ENCODE measurements at places on chromosomes 3 and 15. TPM values are rescaled to one million over a fixed set of nuclear protein-coding genes. Genes with fewer than 3 reads are reported as not detected.

GRCh38 chr3:102736288-102736974 lies 301.6 kb downstream of the ZPLD1 start:
- H3K4me1 ChIP-seq = no peaks in the 10 kb centered on the region
- no peaks in the 10 kb centered on the region for H3K27me3 ChIP-seq
- H3K4me3 ChIP-seq = no peak overlapping the region
- DNase-seq = no peak

DNA sequence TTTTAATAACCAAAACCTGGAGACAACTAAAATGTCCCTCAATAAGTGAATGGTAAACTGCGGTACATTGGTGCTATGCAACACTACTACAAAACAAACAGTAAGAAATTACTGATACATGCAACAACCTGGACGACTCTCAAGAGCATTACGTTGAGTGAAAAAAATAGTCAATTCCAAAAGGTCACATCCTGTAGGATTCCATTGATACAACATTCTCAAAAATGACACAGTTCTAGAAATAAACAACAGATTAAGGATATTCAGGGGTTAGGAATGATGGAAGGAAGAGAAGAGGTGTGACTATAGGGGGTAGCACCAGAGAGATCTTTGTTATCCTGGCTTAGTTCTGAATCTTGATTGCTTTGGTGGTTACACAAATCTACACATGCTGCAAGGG lies 72.2 kb downstream of the ZNF148 start:
- no peak overlapping the region for H3K4me3 ChIP-seq
- DNase-seq = no peak
- no peak overlapping the region for H3K27ac ChIP-seq
- no peaks in the 10 kb centered on the region for H3K4me1 ChIP-seq
- H3K36me3 ChIP-seq = no peaks in the 10 kb centered on the region
- no peaks in the 10 kb centered on the region for H3K27me3 ChIP-seq

The CTDSPL gene
- 45.3 TPM for total RNA-seq

DNA sequence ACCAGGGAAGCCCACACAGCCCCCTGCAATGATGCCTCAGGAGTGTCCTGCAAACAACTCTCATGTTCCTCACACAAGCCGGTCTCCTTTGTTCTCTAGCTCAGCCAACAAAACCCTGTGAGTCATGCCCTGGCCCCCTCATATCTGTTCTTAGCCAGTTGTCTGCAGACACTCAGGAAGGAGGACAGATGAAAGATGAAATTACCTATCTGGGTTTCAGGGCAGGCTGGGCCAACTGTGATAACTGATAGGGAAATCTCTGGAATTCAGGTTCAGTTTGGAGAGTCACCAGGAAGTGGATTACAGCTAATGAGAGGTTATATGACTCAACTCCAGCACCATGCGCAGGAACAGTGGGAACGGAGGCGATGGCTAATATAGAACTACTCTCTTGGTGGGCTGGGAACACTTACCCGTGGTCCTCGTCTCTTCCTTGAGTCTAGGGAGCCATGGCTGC lies 352.0 kb upstream of the ADAMTS9 start:
- H3K4me1 ChIP-seq = no peaks in the 10 kb centered on the region

The RBM6 gene
- total RNA-seq = 154 TPM

DNA sequence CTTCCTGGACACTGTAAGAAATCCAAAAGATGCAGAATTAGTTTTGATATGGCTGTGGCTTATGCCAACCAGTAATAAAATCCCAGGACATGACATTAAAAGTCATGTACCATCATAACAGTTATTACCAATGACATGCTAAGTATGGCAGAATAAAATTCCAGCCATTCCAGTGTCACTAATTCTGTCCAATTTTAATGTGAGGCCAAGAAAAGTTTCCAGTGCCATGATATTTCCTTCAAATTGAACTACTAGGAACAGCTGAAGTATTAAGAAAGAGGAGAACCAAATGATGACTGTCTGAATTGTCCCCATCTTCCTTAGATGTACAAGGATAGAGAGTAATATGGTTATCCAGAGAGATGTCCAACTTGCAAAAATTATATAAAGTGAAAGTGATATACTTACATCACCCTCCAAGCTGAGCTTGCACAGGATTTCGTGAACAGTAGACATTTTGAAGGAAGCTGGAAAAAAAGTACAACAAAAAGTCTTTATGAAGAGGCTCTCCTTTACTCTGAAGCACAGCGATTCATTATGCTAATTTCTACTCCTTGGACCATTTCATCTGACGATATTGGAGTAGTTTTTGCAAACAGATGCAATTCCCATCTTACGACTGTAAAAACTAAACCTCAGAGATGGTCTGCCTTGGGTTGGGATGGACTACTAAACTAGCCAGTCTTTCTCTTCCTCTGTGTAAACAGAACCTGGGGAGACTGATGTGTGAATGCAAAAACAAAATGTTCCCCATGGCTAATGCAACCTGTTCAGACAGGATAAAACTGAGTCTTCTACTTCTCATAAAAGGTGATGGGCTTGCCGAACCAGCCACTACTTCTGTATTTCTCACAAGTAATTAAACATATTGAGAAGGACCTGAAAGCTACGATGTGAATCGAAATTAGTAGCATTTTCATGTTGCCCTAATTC lies 11.9 kb downstream of the ANXA2 start:
- no peak for DNase-seq
- H3K27me3 ChIP-seq = no peaks in the 10 kb centered on the region
- no peak overlapping the region for H3K4me3 ChIP-seq
- peaks cover 2% of the 10 kb centered on the region for H3K36me3 ChIP-seq
- peaks cover 27% of the 10 kb centered on the region for H3K4me1 ChIP-seq
- H3K27ac ChIP-seq = no peak overlapping the region

DNA sequence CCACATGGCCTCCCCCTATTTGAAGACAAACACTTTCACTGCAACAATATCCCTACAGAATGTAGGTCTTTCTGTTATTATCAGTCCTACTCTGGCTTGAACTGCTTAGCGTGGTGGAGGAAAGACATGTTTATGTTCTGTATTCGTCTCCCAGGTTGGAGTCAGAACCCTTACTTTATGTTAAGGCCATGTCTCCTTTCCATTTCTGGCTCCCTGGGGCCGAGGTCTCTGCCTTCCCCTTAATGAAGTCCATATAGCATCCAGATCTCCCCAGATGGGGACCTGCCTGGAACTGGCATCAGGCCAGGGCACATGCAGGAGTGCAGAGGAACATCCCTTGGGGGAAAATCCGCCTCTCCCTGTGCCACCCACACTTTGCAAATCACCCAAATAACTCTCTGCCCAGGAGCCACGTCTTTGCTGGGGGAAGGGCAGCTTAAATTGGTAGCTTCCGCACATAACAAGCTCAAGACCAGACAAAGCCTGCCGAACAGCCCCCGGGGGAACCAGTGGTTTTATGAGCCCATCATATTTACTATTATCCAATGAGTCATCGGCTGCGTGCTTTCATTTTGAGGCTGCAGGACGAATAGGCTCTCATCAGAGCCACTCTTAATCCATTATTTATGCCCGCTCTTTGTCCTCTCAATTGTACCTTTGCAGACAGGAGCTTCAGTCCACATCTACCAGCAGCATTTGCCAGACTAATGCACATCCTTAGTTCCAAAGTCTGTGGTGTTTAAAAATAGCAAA lies 237.0 kb downstream of the UACA start:
- H3K27me3 ChIP-seq = no peaks in the 10 kb centered on the region
- H3K4me1 ChIP-seq = no peaks in the 10 kb centered on the region
- no peak overlapping the region for H3K4me3 ChIP-seq
- no peak overlapping the region for H3K27ac ChIP-seq
- no peaks in the 10 kb centered on the region for H3K36me3 ChIP-seq

DNA sequence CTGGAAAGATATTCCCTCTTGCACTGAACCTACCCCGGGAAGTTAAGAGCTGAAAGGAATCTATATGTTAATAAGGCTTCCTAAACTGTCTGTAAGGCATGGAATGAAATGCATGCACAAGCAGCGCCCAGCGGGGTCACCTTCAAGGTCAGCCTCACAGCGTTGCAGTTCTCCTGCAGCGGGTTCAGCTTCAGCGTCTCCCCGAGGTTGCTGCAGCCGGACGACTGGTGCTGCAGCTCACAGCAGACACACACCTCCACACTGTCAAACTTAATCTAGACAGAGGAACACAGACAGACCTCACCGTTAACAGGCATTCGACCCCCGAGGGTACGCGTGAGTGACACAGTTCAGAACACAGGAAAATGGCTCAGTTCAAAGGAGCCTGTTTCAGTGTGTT lies 73.3 kb downstream of the NSMCE3 start:
- DNase-seq = no peak
- no peaks in the 10 kb centered on the region for H3K27me3 ChIP-seq
- H3K4me3 ChIP-seq = no peak overlapping the region
- H3K36me3 ChIP-seq = no peaks in the 10 kb centered on the region
- H3K27ac ChIP-seq = no peak overlapping the region
- H3K4me1 ChIP-seq = no peaks in the 10 kb centered on the region

The CNTN4 gene
- total RNA-seq = 228 TPM

The PIGBOS1 gene
- total RNA-seq = 14.5 TPM

DNA sequence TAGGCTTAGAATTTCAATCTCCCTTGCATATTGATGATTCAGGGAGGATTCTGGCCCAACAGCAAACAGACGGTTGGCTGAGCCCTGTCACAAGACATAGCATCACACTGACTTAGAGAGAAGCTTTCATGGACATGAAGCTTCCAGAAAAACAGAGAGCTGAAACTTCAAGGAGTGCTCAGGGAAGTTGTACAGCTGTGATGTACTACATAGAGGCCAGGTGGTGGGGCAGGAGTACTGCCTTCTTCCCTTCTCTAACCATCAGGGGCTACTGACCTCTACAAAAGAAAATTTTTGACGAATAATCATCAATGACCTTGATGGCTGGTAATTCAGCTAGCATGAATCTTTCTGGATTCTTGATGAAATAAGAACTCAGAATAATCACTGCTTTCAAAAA lies 378.5 kb downstream of the ERC2 start:
- H3K4me1 ChIP-seq = no peaks in the 10 kb centered on the region
- no peak for DNase-seq
- no peaks in the 10 kb centered on the region for H3K27me3 ChIP-seq
- no peak overlapping the region for H3K4me3 ChIP-seq
- H3K27ac ChIP-seq = no peak overlapping the region

DNA sequence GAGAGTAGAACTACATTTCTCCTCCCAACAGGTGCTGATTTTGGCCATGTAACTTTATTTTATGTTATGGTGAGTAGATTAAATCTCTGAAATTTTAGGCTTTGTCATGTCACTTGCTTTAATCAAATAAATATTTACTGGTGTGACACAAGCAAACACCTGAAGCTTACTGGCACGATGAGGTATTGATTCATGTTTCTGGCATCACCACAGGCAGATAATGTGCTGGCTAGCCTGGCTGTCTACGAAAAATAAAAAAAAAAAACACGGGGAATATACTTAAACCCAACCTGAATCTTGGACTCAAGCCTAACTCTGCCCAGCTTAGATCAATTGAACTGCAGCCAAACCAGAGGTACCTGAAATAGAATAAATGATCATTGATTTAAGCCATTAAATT lies 65.6 kb upstream of the CADM2 start:
- no peaks in the 10 kb centered on the region for H3K36me3 ChIP-seq
- no peaks in the 10 kb centered on the region for H3K4me1 ChIP-seq

DNA sequence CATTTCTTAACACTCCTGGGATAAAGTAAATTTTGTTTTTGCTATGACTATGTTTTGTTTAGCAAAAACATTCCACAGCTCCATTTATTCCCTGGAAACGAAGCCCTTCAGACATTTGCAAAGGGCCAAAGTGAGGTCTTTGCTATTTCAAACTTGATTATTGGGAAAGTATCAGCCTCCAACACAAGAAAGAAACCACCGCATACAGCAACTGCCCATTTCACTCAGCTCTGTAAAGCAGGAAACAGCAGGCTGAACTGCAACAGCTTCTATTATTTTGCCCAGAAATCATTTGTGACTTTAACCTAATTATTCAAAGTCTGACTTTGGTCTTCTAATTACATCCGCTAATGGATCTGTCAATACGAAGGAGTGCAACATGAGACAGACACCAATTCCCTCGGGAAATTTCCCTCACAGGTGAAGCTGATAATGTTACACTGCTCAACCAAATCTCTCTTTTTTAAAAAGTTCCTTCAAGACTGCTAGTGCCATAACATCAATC lies 72.1 kb downstream of the RFTN1 start:
- peaks cover 4% of the 10 kb centered on the region for H3K4me1 ChIP-seq
- no peak overlapping the region for H3K27ac ChIP-seq
- no peaks in the 10 kb centered on the region for H3K27me3 ChIP-seq
- no peak overlapping the region for H3K4me3 ChIP-seq

DNA sequence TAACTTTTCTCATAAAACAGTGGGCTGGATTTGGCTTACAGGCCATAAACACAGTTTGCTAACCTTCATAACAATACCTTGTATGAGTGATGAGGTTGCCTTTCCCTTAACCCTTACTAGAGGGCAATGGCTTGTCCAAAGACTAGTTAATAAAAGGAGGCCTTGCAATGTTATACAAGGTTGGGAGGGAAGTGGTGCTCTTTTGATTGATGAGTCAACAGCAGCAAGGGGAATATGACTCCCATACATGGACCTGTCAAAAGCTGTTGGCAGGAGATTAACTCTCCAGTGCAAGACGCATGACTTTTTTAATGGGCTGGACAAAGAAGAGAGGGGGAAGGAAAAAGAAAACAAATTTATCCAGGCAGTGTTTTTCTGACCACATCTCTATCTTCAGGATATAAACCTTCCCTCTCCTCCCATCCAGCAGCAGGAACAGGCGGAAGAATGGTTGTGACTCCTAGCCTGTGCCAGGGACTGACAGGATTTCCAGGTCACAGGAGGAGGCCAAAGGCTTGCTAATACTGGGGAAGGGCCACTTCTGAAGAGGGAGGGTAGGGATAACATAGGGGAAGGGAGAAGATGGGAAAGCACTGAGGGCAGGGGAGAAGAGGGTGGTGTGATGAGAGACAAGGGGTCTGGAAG lies 35.2 kb upstream of the ARL14 start:
- H3K27ac ChIP-seq = no peak overlapping the region
- H3K27me3 ChIP-seq = no peaks in the 10 kb centered on the region
- H3K4me3 ChIP-seq = no peak overlapping the region
- no peaks in the 10 kb centered on the region for H3K4me1 ChIP-seq

GRCh38 chr3:37194533-37194932 lies 20.2 kb upstream of the LRRFIP2 start:
- H3K4me1 ChIP-seq = no peaks in the 10 kb centered on the region
- H3K4me3 ChIP-seq = no peak overlapping the region
- no peaks in the 10 kb centered on the region for H3K27me3 ChIP-seq
- H3K27ac ChIP-seq = no peak overlapping the region
- DNase-seq = no peak

- peak overlapping the region; percentile 8 for H3K4me3 ChIP-seq
- peak; percentile 73 for DNase-seq
- no peaks in the 10 kb centered on the region for H3K27me3 ChIP-seq
- H3K36me3 ChIP-seq = no peaks in the 10 kb centered on the region
These were observed 58.8 kb downstream of the CLASP2 start for GRCh38 chr3:33658991-33659848.

The AADAC gene
- total RNA-seq = not detected

GRCh38 chr3:116770815-116771450 lies 61.4 kb downstream of the TUSC7 start:
- DNase-seq = no peak
- no peak overlapping the region for H3K27ac ChIP-seq
- H3K4me1 ChIP-seq = no peaks in the 10 kb centered on the region
- H3K27me3 ChIP-seq = no peaks in the 10 kb centered on the region
- H3K4me3 ChIP-seq = no peak overlapping the region
- H3K36me3 ChIP-seq = no peaks in the 10 kb centered on the region

GRCh38 chr15:98858610-98859023 lies 149.0 kb downstream of the PGPEP1L start:
- peak overlapping the region; percentile 83 for H3K27ac ChIP-seq
- DNase-seq = no peak
- H3K4me3 ChIP-seq = no peak overlapping the region
- no peaks in the 10 kb centered on the region for H3K36me3 ChIP-seq
- H3K4me1 ChIP-seq = no peaks in the 10 kb centered on the region
- no peaks in the 10 kb centered on the region for H3K27me3 ChIP-seq

The TNFAIP8L3 gene
- total RNA-seq = 48.4 TPM

Measured in aorta (tissue), 5 donors.